ENCODE measurements at places on chromosomes 11 and 22. TPM values are rescaled to one million over a fixed set of nuclear protein-coding genes. Genes with fewer than 3 reads are reported as not detected.

CCS gene
- 34.7 TPM for total RNA-seq

OR5P2 gene
- not detected for total RNA-seq

ZP1 gene
- total RNA-seq: not detected

SCT gene
- not detected for total RNA-seq

IGSF9B gene
- not detected for total RNA-seq

KCNE3 gene
- 1.4 TPM for total RNA-seq

RAG1 gene
- 3.8 TPM for total RNA-seq

GRIA4 gene
- total RNA-seq: 0.05 TPM

INS gene
- total RNA-seq: not detected

OR8G5 gene
- not detected for total RNA-seq

DNAL4 gene
- total RNA-seq: 14.6 TPM

TSSK2 gene
- total RNA-seq: not detected

PRR33 gene
- not detected for total RNA-seq

NPTXR gene
- total RNA-seq: 3.7 TPM

SLC5A1 gene
- not detected for total RNA-seq

HSPB2 gene
- not detected for total RNA-seq

STX3 gene
- total RNA-seq: 70.9 TPM

FIBP gene
- 158 TPM for total RNA-seq

USP35 gene
- total RNA-seq: 9.0 TPM

C22orf42 gene
- not detected for total RNA-seq

SLC22A9 gene
- total RNA-seq: not detected

SYCE3 gene
- total RNA-seq: 2.6 TPM

MRGPRX3 gene
- not detected for total RNA-seq
